ENCODE measurements at places on chromosomes 5 and 9.

DNA sequence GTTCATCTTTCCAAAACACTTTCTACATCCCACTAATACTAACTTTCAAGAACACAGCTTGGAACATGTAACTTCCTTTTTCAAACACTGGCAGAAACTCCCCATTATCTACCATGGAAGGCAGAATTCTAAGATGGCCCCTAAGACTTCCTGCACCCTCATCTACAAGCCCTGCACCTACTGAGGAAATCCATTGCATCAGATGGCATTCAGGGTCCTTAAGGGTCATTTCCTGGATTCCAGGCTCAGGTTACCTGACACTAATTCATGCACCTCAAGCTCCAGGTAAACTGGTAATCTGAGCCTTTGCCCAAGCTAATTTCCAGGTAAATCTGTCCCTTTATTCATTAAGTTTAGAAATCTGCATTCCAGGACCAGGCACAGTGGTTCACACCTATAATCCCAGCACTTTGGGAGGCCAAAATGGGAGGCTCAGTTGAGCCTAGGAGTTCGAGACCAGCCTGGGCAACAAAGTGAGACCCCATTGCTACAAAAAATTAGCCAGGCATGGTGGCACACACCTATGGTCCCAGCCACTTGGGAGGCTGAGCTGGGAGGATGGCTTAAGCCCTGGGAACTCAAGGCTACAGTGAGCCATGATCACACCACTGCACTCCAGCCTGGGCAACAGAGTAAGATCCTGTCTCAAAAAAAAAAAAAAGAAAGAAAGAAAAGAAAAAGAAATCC is 91.6 kb downstream of the NFIB start:
- no peak for DNase-seq

GRCh38 chr9:17994695-17995425 is 416.0 kb downstream of the SH3GL2 start:
- no peak for DNase-seq

- DNase-seq, result no peak
Observed at GRCh38 chr5:124079062-124079461, 567.1 kb downstream of the CSNK1G3 start.

- DNase-seq, result no peak
Observed at GRCh38 chr9:105416840-105417239, 31.0 kb upstream of the FSD1L start.

- no peak for DNase-seq
Observed at GRCh38 chr5:40502736-40503135, 177.0 kb upstream of the PTGER4 start.

GRCh38 chr5:72451741-72452505 is 55.3 kb downstream of the ZNF366 start:
- no peak for DNase-seq

- no peak for DNase-seq
Observed at GRCh38 chr5:33229216-33229615, 211.5 kb upstream of the TARS1 start.

- DNase-seq, result no peak
Observed at GRCh38 chr9:97431549-97432143, 19.8 kb downstream of the TDRD7 start.

DNA sequence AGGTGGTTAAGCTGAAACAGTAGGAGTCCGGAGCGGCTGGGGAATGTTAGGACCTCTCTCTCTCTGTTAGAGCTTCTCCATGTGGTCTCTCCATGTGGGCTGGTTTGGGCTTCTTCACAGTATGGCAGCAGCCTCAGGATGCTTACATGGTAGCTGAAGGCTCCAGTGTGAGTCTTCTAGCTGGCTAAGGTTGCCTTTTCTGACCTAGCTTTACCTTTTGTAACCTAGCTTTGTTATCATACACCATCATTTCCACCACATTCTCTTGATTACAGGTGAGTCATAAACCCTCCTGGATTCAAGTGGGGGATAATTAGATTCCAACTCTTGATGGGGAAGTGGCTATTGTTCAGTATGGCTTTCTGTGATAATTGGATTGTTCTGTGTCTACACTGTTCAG is 98.5 kb downstream of the MTREX start:
- no peak for DNase-seq

DNA sequence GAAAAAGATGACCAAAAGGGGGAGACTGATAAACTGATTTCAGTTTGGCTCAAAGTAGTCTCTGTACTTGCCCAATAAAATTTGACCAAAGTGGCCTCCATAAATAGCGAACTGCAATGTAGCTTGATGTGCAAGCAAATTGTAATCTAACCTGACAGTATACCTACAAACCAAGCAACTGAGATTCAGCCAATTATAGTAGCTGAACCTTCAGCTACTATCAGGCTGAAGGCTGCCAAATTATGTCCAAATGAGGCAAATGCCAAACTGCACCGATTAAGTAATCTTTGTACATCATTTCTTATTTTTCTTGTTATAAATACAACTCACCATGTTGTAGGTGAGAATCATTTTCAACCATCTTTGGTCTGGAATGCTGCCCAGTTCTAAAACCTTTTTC is 390.6 kb downstream of the CDH9 start:
- DNase-seq, result no peak

GRCh38 chr9:14136646-14137370 is 177.1 kb downstream of the NFIB start:
- DNase-seq, result no peak

DNA sequence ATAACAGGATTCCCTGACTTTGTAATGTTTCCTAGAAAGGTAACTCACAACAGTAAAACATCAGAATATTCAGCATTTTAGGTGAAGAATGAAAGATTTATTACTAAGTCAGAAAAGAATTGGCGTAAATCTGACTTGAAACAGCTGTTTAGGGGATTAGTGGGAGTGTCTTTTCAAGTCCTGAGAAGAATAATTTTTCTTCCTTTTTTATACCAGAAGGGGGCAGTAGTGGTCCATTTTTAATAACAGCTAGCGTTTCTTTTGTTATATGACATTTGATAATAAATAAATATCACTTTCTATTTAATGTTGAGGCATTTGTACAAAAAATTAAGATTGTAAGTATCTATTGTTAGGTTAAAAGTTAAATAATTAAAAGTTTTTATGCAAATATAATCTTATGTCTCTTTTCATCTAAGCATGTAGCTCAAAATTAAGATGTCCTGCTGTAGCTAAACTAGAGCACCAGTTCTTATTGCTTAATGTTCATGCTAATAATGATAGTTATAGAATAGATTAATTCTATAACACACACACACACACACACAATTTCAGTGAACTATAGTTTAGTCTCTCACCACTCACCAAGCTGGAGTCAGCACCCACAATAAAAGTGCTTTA is 258.7 kb upstream of the ARRDC3 start:
- peak; percentile 63 for DNase-seq

DNA sequence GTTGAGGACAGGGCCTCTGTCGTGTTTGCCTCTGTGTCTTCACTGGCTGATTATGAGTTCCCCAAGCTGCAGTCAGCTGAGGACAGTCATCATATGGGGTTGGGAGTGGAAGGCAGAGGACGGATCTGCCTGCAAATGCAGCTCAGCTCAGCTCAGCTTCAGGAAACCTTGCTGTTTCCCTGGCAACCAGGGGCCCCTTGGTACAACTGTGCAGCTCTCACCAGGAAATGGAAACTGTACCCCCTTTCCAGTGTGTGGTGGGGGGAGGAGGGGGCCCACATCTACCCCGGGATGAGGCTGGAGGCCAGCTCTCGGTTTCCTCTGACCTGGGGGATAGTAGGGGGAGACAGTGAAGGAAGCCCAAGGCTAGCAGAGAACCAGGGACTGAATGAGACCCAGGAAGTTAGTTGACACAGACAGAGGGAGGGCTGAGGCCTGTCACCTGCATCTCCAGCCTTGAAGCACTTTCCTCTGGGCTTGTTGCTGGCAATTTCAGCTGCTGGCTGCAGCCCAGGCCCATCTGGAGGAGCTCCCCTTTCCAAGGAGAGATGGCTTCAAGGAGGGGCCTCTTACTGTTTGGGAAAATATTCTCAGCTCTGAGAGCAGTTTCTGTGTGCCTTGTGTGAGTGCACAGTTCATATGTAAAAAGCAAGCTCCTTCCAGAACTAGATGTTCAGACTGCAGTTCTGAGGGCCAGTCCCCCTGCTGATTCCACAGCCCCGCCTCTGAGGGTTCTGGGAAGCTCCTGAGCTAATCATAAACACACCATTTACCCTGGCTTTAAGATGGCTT is 6.9 kb downstream of the ANXA6 start:
- DNase-seq, result peak; percentile 27

DNA sequence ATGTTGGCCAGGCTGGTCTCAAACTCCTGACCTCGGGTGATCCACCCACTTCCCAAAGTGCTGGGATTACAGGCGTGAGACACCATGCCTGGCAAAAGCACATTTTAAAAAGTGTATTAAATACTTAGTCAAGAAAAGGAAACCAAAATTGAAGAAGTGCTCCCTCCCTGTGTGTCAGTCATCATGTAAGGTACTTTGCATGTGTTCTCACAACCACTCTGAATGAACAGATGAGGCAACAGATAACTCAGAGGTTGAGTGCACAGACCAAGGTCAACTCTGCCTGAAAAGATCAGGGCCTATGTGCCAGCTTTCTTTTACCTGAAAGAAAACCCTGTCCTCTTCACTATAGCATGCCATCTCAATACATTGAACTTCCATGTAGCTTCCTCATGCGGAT is 289.7 kb downstream of the MRPS30 start:
- no peak for DNase-seq

All from NCI-H1092 treated with DMSO at 0.1 percent for 48 hours (cell line).